ENCODE measurements at places on chromosomes 6 and 20.

DNA sequence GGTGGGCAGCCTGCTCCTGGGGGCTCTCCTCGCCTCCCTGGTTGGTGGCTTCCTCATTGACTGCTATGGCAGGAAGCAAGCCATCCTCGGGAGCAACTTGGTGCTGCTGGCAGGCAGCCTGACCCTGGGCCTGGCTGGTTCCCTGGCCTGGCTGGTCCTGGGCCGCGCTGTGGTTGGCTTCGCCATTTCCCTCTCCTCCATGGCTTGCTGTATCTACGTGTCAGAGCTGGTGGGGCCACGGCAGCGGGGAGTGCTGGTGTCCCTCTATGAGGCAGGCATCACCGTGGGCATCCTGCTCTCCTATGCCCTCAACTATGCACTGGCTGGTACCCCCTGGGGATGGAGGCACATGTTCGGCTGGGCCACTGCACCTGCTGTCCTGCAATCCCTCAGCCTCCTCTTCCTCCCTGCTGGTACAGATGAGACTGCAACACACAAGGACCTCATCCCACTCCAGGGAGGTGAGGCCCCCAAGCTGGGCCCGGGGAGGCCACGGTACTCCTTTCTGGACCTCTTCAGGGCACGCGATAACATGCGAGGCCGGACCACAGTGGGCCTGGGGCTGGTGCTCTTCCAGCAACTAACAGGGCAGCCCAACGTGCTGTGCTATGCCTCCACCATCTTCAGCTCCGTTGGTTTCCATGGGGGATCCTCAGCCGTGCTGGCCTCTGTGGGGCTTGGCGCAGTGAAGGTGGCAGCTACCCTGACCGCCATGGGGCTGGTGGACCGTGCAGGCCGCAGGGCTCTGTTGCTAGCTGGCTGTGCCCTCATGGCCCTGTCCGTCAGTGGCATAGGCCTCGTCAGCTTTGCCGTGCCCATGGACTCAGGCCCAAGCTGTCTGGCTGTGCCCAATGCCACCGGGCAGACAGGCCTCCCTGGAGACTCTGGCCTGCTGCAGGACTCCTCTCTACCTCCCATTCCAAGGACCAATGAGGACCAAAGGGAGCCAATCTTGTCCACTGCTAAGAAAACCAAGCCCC lies 16.0 kb downstream of the SLC2A10 start:
- DNase-seq: no peak

DNA sequence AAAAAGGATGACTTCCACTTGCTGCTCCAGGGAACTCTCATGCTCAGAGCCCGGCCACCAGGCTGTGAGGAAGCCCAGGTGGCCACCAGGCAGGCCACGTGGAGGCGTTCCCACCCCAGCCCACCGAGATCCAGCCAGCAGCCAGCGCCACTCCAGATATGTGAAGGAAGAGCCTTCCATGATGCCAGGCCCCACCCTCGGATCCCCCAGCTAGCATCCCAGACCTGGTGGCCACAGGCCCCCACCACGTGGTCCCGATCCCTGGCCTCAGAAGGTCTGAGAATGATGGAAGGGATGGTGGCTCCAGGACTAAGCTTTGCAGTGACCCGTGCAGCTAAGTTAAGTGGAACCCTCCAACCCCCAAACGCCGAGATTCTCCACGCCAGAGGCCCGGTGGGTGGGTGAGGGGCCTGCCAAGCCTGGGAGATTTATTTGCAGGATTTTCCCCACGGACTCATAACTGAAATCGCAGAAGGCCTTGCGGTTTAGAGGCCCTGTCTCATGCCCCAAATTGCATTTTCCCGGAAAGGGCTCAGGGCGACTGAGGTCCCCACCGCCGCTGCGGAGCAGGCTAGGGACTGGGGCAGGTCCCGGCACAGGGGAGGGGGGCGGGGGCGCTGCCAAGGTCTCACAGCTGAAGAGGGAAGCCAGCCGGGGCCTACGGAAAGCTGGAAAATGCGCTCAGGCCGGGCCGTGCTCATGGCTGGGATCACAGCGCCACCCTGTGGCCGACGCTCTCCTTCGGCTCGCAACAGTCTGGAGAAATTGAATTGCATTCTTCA lies 31.1 kb upstream of the CST7 start:
- DNase-seq: peak; percentile 68

DNA sequence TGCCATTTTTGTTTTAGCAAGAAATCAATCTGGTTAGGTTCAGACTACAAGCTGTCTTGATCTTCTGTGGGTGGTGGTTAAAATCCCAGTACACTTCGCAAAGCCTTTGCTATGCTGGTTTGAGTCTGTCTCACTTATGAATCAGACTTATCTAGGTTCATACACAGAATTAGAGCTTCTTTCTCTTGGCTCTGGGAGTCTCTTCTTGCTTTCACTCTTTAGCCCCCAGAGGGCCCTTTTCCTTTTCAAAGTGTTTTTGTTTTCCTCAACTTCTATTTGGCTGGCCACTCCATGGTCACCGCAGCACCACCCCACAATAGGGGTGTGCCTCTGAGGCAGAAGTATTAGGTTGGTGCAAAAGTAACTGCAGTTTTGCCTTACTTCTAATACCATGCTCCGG lies 21.3 kb downstream of the ECI2 start:
- DNase-seq: no peak

- DNase-seq: peak; percentile 96
These were observed at the start of gene IER3 for GRCh38 chr6:30744054-30744805. IER3 (minus strand) TSS chr6:30744547; CDS start chr6:30744518, 29 bp downstream.

GRCh38 chr20:63930971-63931553 lies 25.2 kb downstream of the UCKL1 start:
- DNase-seq: no peak

- peak; percentile 40 for DNase-seq
These were observed 45.9 kb upstream of the RALY start for GRCh38 chr20:33947709-33948295.

- DNase-seq: no peak
These were observed 519.7 kb downstream of the CDH26 start for GRCh38 chr20:60477958-60478357.

DNA sequence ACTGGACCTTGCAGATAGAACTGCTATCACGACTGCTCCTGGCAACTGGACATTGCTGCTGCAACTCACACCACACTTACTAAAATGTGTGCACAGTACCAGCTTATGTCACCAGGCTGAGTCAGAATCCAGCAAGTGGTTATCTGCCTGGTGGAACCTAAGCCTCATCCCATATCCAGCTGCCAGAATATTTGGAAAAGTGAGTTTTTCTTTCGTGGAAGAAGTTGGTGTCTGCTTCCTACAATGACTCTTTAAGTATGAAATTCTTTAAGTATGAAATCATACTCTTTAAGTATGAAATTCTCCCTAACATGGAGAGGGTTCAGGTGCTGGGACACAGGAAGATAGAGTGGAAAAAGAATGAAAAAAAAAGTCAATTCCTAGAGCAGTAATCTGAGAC lies 16.4 kb upstream of the POLR1H start:
- peak; percentile 78 for DNase-seq

- no peak for DNase-seq
These were observed at the start of gene MCCD1 for GRCh38 chr6:31528821-31529328. MCCD1 (plus strand) TSS chr6:31528962; CDS start chr6:31529015, 53 bp downstream.

- no peak for DNase-seq
These were observed 124.2 kb upstream of the GMDS start for GRCh38 chr6:2369606-2370005.

GRCh38 chr6:169866140-169866534 lies 114.7 kb downstream of the ERMARD start:
- DNase-seq: no peak

DNA sequence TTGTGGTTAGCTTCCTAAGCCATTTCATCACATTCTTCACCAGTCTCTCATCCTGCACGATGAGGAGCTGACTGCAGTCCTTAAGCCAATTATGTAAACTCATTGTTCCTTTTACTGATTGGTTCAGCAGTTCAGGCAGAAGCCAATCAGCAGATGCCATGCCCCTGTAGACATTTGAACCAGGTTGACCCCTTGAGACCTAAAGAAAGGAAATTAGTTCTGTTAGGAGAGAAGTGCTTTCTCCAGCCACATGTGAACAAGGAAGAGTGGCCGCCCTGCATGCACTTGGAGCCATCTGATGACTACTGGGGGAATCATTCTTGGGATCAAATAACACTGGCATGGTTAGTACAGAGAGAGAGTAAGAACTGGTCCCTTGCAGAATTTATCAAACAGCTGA lies 535.2 kb upstream of the ID4 start:
- peak; percentile 66 for DNase-seq

GRCh38 chr6:70277470-70277869 lies 25.4 kb downstream of the COL9A1 start:
- DNase-seq: peak; percentile 4

- peak; percentile 75 for DNase-seq
These were observed 87.9 kb upstream of the CDYL start for GRCh38 chr6:4687989-4688947.

Measured in fibroblast of skin of back (primary cell).